NB4 (cell line): ENCODE measurements at places on chromosomes 3 and 15.

DNA sequence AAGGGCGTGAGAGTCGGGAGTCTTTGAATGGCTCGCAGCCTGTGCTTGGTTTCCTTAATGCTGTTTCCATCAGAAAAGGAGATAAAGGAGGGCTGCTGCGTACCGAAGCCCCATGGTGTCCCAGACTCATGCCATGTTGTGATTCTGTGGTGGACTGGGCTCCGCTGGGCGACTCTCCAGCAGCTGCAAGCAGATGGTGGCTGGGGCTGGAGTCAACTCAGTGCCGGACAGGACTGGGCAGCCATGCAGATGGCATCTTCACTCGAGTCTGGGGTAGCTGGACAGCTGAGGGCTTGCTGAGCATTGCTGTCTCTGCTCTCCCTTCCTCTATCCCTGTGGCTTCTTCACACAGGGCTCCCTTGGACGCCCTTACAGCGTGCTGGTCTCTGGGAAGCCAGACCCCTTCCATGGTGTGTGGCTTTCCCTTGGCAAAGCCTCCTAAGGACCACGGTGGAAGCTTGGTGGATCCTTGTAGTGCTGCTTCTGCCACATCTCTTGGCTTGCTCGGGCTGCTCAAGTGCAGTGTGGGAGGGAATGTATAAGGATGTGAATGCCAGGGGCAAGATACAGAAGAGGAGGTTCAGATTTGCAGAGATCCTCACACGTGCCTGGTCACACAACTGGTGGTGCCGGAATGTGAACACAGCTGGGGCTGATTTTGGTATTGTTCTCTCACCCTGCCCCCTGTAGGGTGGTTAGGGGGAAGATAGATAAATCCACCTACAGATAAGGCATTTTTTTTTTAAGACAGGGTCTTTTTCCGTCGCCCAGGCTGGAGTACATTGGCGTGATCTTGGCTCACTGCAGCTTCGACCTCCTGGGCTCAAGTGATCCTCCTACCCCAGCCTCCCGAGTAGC, 9.0 kb downstream of the NIPA1 start:
- DNase-seq = no peak

GRCh38 chr15:39578851-39579486, 1.9 kb upstream of the THBS1 start:
- DNase-seq = no peak

DNA sequence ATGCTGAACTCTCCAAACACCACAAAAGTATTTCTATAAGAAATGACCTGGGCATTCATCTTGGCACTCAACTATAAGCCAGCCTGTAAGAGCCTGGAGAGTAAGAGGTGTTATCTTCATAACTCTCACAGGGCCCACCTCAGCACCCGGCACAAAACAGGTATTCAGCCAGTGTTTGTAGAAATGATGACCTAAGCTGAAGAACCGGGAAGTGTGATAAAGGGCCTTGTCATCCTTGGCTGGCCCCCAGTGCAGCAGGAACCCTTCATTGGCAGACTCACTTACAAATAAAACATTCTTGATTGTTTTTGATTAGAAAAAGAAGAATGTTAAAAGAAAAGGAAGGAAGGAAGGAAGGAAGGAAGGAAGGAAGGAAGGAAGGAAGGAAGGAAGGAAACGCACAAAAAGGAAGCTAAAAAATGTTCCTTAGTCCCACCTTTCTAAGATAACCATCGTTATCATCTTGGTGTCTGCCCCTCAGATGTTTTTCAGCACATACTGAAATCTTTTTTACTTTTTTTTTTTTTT, 52.1 kb downstream of the DAPK2 start:
- no peak for DNase-seq

GRCh38 chr3:67380118-67380517, 274.3 kb downstream of the SUCLG2 start:
- DNase-seq = no peak

- DNase-seq = no peak
These were observed 6.2 kb upstream of the CEP70 start for GRCh38 chr3:138600100-138600745.

DNA sequence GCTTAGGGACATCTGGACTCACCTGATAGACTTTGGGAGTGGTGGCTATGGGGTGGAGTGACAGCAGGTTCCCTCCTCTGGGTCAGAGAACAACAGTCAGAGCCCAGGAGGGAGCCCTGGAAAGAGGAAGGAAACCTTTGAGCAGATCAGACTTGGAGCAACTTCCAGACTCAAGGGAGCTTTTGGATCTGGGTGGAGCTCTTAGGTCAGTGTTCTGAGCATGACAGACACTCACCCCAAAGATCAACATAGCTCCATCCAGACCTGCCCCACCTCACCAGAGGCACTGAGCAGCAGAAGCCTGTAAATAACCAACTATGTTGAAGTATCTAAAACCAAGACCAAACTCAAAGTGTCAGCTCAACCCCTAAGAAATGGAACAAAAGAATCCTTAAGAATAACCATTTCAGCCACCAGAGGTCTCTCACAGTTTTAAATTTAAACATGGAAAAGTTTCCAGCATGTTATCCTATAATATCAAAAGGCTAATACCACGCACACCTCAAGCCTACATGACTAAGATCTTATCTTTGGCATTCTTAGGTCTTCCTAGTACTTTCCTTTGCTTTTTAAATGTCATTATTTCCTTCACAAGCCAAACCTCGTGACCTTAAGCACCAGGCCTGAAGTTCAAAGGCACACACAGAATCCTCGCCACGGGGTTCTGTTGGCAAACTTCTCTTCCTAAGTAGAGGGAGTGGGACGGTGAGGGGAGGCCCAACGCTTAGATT, 56.4 kb downstream of the UMPS start:
- DNase-seq = no peak
